ENCODE measurements at places on chromosomes 4 and X.

DNA sequence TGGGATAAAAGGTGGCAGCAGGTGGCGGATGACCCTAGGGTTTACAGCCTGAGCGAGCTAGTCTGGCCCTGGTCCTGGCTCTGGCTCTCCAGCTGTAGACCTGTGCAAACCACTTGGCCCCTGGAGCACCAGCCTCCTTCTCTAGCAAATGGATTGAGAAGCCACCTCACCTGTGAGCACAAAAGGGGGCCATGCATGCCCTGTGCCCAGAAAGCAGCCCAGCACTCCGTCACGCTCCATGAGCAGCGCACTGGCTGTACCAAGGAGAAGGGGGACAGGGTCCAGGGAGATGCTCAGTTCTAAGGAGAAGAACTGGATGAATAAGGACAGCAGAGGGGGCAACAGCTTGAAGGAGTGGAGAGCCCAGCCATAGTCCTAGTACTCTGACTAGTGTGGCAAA lies 46.9 kb upstream of the C4orf50 start:
- no peak for DNase-seq

DNA sequence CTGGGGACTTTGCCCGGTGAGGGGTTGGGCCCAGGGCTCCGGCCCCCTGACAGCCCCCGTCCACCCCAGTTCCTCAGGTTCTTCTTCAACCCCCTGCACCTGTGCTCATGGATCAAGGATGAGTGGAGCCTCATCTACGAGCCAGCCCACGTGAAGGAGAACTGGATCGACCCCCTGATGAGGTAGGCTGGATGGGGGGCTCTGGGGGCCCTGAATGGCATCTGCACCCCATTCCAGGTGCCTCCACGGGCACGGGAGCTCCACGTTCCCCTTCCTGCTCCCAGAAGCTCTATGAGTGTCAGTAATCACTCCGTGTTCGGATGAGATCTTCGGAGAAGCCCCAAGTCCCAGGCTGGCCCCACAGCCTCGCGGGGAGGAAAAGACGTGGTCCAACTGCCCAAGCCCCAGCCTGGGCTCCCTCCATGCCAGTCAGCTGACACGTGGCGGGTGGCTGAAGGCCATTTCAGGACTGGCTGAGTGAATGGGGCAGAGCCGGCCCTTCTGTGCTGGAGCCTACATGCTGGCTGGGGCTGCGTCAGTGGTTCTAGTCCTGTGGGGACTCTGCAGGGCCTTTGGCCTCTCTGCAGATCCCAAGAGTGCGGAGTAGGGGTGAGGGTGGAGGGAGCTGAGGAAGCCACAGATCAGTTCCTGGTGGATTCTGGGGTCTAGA lies 24.4 kb downstream of the CFAP99 start:
- no peak for DNase-seq

GRCh38 chr4:120870279-120870673 lies 52.2 kb downstream of the PRDM5 start:
- no peak for DNase-seq

DNA sequence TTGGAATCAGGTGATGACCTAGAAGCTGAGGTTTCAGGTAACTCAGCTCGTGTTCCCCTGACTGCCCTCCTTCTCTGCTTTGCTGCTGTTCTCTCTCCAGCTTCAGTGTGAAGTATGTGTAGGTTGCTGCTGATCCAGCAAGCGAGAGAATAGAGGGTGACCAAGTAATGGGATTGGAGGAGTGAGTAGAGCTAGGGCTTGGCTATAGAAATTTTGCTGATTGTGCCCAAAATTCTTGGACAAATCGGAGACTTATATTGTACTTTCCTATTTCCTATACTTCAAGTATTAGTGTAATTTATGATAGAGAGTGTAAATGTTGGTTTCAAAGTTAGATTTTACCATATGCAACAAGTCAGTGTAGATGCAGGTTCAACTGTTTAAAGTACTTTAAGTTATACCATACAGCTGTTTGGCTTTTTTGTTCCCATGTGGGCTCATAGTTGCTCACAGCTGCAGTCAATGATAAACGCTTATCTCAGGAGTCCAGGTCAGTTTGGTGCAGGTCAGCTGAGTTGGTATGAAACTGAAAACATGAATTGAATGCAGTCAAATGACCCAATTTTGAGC lies 48.0 kb downstream of the RAPGEF2 start:
- no peak for DNase-seq

DNA sequence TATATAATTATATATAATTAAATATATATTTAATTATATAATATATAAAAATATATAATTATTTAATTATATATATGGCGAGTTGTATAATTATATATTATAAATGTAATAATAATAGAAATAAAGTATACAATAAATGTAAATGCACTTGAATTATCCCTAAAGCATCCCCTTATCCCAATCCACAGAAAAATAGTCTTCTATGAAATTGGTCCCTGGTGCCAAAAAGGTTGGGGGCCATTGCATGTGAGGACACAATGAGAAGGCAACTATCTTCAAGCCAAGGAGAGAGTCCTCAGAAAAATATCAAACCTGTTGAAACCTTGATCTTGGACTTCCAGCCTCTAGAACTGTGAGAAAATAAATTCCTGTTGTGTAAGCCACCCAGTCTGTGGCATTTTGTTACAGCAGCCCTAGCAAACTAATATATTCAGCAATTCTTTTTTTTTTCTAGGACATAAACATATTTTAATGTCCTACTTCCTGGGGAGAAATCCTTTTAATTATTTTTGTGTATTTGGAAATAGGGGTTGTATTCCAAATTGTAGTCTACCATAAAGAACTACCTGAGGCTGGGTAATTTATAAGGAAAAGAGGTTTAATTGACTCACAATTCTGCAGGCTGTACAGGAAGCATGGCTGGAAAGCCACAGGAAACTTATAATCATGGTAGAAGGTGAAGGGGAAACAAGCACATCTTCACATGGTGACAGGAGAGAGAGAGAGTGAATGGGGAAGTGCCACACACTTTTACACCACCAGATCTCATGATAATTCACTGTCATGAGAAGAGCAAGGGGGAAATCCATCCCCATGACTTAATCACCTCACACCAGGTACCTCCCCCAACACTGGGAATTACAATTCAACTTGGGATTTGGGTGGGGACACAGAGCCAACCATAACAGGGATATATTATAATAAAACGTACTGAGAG lies 22.9 kb upstream of the CXCL2 start:
- no peak for DNase-seq

- DNase-seq: no peak
Observed at GRCh38 chrX:13990126-13990800, 39.4 kb downstream of the GEMIN8 start.

GRCh38 chr4:76055016-76055415 lies 19.1 kb upstream of the CXCL11 start:
- peak; percentile 33 for DNase-seq

- no peak for DNase-seq
Observed at GRCh38 chr4:119471259-119471658, 149.3 kb upstream of the FABP2 start.

GRCh38 chrX:34578237-34578636 lies 78.8 kb downstream of the TMEM47 start:
- no peak for DNase-seq

DNA sequence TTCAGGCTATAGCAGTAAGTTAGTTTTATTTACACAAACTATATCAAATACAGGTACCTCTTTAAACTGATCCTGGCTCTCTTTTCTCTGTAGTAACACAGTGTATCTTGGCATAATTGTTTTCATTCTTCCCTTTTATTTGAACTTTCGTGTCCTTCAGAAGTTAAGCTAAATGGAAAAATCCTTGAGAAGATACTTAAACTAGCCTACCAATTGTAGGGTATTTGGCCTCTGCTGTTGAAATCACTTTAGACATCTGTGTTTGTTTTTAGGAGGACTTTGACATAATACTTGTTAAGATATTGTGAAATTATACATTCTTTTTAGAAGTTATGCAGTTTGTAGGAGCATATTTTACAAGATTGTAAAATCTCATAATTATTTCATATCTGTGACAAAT lies 90.3 kb upstream of the GK2 start:
- DNase-seq: no peak

DNA sequence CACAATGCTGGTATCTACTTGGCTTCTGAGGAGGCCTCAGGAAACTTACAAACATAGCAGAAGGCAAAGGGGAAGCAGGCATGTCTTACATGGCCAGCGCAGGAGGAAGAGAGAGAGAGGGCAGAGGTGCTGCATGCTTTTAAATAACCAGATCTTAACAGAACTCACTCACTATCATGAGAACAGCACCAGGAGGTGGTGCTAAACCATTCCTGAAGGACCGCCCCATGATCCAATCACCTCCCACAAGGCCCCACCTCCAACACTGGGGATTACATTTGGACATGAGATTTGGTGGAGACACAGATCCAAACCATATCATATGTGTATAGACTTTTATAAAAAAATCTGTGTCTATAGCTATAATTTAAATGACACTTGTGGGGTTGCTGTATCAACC lies 48.6 kb upstream of the ERVMER34-1 start:
- DNase-seq: no peak

DNA sequence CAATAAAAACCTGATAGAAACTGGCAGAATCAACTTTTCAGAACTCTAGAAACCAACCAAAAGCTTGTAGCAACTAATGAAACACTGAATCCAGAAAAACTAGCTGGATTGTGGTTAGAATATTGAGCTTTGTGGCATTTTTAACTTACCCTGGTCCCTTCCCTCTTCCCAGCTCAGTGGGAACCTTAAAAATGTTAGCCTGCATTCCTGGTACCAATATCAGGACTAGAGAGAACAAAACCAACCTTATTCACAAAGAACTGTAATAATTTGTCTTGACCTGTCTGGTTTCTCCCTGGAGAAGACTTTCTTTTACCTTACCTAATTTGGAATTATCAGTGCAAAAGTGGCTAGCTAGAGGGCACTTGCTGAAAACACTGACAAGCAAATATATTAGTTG lies 21.2 kb downstream of the SH3D19 start:
- DNase-seq: no peak

DNA sequence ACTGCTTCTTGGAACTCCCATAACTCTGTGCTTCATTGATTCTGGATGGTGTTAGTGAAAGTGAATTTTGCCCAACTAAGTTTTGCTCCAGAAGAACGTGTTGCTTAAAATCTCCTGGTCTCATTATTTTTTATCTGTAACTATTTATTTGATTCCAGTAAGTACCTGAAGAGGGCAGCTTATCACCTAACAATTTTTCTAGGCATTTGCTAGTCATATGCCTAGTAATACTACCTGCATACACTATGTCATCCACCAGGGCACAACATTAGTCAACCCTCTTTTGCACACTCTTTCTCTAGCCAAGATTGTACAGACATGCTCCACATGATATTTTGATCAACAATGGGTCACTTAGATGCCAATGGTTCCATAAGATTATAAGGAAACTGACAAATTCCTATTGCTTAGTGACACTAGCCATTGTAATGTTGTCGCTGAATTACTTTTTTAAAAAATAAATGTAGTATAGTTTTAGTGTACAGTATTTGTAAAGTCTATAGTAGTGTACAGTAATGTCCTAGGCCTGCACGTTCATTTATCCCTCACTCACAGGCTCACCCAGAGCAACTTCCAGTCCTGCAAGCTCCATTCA lies 499.9 kb upstream of the AADAT start:
- DNase-seq: no peak

DNA sequence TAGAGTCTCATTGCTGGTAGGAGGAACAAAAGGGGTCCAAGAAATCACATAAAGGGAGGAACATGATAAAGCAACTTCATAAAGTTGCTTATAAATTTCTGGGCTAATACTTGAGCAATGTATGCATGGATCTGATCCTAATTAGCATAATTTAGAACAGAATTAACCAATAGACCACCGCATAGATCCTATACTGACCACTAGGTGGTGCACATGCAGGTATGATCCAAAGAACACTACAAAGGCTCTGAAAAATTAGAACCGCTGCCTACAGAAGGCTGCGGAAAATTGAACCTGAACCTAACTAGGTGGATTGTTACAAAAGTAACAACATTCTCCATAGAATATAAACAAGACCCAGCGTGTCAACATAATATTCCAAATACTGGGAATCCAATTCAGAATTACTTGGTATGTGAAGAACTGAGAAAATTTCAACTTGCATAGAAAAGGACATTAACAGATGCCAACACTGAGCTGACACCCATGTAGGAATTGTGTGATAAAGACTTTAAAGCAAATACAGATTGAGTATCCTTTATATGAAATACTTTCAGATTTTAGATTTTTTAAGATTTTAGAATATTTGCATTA lies 23.3 kb downstream of the BRCC3 start:
- no peak for DNase-seq

DNA sequence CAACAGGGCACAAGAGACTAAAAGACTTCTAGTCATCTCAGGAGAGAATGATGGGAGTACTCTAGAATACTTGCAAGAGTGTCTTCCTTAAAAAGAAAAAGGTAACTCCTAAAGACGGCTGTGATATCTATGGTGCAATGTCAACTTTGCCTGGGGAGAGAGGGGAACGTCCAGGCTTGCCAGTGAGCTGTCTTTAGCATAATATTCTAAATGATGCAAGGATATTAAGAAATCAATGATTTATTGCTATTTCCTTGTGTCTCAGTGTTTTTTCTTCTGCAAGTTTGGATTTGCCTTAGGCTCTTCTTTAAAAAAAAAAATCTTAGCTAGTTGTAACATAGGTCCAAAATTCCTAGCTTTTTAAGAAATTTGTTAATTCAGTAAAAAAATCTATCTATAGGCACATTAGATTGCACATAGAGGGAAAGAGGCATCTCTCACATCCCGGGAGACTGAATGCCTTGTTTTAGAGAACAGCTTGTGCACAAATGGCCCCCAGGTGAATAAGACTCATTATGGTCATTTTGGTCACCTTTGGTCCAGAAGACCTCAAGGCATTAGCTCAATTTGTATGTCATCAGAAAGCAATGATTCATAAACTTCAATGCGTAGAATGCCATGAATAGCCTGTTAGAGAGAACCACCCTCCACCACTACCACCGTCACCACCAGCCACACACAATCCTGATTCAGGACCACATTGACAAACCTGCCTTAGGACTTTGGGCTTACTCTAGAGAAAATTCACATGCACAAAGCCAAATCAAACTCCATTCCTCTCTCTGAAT lies 104.1 kb downstream of the PALLD start:
- DNase-seq: no peak

- DNase-seq: no peak
Observed at GRCh38 chr4:188287169-188287894, 148.1 kb downstream of the TRIML1 start.

DNA sequence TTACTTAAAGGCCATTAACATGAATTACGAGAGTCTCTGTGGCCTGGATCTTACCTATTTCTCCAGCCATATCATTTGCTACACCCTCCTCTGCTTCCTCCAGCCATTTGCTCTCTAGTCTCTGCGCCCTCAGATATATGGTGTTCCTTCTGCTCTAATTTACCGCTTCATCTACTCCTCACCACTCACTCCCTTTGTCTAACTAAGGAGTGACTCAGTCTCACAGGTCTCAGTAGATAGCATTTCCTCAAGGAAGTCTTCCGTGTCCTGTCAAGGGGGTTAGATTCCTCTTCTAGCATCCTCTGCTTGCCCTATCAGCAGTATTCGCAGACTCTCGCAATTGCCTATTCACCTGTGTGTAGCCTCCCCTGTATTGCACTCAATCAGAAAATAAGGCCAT lies 892.1 kb upstream of the INTU start:
- no peak for DNase-seq

DNA sequence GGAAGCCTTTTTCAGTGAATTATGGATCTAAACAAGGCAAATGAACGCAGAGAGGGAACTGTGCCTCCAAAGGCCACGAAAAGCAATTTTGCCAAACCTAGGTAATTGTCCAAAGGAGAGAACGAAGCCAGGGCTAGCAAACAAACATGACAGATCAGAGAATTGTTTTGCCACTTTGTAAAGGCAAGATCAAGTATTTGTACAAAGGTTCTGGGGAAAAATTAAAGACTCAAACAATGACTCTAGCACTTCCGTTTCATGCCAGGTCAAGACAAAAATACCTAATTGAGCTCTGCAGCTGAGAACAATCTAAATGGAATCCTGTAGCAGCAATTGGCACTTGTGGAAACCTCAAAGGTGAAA lies 8.5 kb downstream of the RBM47 start:
- DNase-seq: no peak

Data from activated T-cell treated with anti-CD3 and anti-CD28 coated beads, Interleukin-2, amount 50 U/mL, for 48 hours (primary cell).